ENCODE measurements at places on chromosomes 3 and 15. TPM values are rescaled to one million over a fixed set of nuclear protein-coding genes. Genes with fewer than 3 reads are reported as not detected.

GRCh38 chr3:146575636-146576035, 29.5 kb downstream of the PLSCR5 start:
- no peak for DNase-seq

DNA sequence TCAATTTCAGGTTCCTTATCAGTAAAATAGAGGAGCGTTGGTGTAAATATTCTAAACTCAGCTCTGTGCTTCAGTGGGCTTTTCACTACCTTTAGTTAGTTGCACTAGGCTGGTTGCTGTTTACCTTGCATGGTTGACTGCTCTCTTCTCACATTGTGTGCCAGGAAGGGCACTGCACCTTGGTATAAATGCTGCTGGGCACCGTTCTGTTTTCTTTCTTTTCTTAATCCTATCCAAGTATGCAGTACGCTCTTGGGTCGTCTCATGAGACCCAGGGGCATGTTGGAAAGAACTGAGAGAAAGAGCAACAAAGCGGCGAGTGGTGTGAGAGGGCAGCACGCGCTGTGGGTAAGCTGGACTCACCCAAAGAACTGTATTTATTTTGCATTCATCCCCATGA, 22.4 kb downstream of the KCNMB2 start:
- DNase-seq, result no peak

GRCh38 chr15:64824929-64825430, 467 bp downstream of the PIF1 start:
- peak; percentile 12 for DNase-seq

- peak; percentile 74 for DNase-seq
Observed at GRCh38 chr15:41490355-41490754, 3.3 kb upstream of the ITPKA start.

DNA sequence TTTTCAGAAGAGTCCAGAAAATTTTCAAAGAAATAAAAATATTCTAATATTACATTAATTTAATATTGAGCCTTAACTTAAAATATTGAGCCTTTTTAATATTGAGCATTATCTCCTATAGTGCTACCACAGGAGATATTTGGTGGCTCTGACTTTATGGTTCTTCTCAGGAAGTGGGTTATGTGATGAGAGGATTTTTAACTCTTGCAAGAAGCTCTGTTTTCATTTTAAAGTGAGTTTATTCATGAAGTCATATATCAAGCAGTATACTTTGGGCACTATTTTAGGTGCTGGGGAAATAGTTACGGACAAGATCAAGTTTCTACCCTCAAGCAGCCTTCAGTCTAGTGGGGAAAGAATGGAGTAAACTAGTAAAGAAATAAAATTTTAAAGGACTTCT, 13.4 kb upstream of the MBNL1 start:
- DNase-seq, result no peak

GRCh38 chr3:97835761-97836160, 13.9 kb downstream of the CRYBG3 start:
- no peak for DNase-seq

DNA sequence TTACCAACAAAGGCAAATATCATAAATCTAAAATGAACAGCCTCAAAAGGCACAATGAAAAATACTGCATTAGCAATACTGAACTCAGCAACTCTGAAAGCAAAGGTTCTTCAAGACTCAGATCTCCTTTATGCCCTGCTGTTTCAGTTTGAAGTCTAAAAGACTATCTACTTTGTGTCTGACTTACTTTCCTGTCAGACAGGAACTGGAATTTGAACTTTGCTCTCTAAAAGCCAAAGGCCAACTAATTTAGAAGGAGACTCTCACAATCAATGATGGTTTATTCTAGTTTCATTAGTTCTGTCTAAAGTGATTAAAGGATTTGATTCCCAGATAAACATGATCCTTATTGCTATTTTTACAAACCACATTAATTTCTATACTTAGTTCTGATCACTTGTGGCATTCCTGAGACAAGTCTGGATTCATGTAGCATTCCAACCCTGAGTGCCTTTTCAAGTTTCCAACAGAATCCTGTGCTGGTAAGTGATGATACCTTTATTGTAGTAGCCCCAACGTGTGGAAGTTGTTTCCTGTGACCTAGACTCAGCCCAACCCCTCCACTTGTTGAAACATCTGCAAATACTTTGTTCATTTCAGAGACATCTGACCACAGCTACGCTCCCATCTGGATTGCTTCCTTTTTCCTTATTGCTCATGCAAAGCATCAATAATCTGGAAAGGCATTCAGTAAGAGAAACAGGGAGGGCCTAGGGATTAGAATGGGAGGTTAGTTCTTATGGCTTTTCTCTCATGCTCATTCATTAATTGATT, 14.9 kb upstream of the LEKR1 start:
- no peak for DNase-seq

DNA sequence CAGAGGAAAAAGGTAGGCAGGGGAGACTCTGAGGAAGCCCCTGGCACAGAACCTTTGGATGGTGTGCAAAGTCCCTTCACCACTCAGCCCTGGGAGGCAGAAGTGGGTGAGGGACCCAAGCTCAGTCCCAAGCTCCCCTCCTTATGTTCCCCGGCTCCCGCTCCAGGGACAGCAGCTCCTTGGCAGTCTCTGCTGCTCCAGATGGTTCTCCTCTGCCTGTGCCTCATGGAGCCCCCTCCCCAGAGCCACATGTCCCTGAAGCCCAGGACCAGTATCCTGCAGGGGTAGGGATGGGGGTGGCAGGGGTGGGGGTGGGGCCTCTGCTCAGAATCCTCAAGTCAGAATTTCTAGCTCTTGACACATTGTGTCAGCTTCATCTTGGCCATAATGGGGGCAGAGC, 8.0 kb upstream of the CAMKV start:
- no peak for DNase-seq

NR2C2 gene
- 79.1 TPM for total RNA-seq

SPSB4 gene
- total RNA-seq, result not detected

RBM5 gene
- total RNA-seq, result 172 TPM

TGM4 gene
- total RNA-seq, result not detected

FILIP1L gene
- 0.46 TPM for total RNA-seq

Measured in activated T-cell treated with anti-CD3 and anti-CD28 coated beads, Interleukin-2, amount 50 U/mL, for 72 hours (primary cell).